Dermis microvascular lymphatic vessel endothelial cell (primary cell): ENCODE measurements at places on chromosomes 16 and 17. TPM values are rescaled to one million over a fixed set of nuclear protein-coding genes. Genes with fewer than 3 reads are reported as not detected.

VKORC1 gene
- 59.8 and 74.6 TPM in 2 replicates for total RNA-seq

GRIN2A gene
- not detected in 2 replicates for total RNA-seq

SLC35G6 gene
- not detected in 2 replicates for total RNA-seq

CD300H gene
- not detected in 2 replicates for total RNA-seq

PRAC2 gene
- total RNA-seq = not detected in 2 replicates

ABCA10 gene
- 0.13 and 0.76 TPM in 2 replicates for total RNA-seq

NPIPB9 gene
- 0.77 and 1.3 TPM in 2 replicates for total RNA-seq

GNG13 gene
- total RNA-seq = not detected in 2 replicates

PRSS33 gene
- not detected in 2 replicates for total RNA-seq

PROCA1 gene
- 0.25 and 0.26 TPM in 2 replicates for total RNA-seq

AHSP gene
- not detected in 2 replicates for total RNA-seq
